Epithelial cell of proximal tubule (primary cell): ENCODE measurements at places on chromosomes 4 and X.

- no peak for DNase-seq
Measured at GRCh38 chr4:114027596-114027995, 48.1 kb upstream of the ARSJ start.

DNA sequence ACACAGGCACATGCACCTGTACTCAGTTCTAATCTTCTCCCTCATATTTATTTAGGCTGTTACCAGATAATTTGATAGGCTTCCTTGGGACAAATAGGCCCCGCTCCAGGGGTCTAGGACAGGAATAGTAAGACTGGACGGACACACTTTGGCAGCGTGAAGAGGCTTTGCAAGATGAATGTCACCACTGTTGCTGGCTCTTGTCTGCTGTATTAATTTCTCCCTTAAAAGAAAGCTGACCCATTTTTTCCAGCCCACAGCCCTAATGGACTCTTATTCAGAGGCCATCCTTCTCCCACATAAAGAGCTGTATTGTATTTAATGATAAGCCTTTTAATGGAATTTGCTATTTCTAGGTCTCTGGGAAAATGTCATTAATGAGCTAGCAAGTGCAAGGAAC is 18.0 kb downstream of the FAM184B start:
- no peak for DNase-seq

DNA sequence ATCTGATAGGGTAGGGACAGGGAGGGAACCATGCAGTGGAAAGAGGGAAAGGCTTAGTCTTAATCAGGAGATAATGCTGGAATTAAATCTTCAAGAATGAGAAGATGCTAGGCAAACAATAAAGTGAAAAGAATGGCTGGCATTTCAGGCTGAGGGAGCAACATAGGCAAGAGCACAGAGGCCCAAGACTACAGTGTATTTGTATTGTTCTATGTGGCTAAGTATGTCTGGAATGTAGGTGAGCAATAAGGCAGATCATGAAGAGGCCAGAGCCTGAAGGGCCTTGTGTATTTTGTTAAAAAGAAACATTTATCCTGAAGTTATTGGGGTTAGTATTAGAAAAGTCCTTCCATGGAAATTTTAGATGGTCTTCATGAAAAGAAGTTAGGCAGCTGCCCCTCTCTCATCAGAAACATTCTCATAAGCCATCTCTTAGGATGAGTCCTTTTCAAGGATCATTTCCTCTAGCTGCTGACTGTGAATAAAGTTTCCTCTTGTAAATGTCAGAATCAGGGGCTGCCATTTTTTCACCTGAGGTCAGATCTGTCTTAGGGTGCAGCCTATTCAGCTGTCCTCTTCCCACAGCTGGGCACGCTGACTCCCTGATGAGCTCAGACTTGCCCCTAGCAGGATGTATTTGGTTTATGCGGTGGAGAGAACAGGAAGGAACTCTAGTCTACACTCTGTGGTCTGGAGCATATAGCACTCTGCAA is 46.3 kb downstream of the ATP10D start:
- DNase-seq: peak; percentile 79

- no peak for DNase-seq
Measured at GRCh38 chr4:186946682-186947294, 223.1 kb upstream of the FAT1 start.

DNA sequence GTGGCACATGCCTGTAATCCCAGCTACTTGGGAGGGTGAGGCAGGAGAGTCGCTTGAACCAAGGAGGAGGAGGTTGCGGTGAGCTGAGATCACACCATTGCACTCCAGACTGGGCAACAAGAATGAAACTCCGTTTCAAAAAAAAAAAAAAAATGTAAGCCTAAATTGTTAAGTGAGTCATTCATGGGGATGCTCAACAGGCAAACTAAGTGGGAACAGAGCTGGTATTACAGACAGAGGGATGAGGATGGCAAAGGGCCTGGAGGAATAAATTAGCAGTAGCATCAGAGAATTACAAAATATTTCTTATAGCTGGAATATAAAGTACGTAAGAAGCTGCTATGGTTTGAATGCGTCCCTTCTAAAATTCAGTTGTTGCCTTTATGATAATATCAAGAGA is 43.4 kb upstream of the OGT start:
- no peak for DNase-seq

GRCh38 chr4:168654104-168654847 is 157.4 kb downstream of the PALLD start:
- DNase-seq: no peak

DNA sequence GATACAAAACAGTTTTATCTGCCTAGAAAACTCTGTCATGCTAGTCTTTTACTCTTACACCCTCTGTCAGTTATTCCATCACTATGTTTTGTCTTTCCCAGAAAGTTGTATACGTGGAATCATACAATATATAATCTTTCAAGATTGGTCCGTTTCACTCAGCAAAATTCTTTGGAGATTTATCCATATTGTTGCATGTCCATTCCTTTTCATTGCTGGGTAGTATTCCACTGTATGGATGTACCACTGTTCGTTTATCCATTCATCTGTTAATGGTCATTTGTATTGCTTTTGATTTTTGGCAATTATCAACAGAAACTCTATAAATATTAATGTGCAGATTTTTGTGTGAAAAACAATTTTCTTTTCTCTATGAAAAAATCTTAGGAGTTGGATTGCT is 63.1 kb downstream of the GLUD2 start:
- no peak for DNase-seq

DNA sequence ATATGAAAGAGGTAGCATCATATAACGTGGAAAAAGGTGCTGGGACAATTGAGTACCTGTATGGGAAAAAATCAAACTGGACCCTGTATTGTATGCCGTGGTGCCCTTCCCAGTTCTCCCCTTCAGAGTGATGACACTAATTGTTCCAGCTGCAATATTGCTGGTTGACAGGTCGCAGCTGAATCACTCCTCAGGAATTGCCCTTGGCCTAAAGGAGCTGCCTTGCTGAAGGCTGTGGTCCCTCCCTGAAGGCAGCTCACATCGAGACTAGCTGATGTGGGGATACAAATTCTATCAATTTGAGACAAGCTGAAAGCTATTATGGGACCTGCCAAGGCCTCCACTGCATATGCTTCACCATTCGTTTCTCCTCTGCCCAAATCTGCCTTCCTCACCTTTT is 39.3 kb upstream of the CXCL8 start:
- DNase-seq: no peak

GRCh38 chr4:48748949-48749596 is 31.0 kb downstream of the FRYL start:
- no peak for DNase-seq

GRCh38 chr4:42399393-42399792 is 2.1 kb downstream of the SHISA3 start:
- DNase-seq: no peak

- DNase-seq: no peak
Measured at GRCh38 chr4:82555276-82555675, 6.5 kb downstream of the TMEM150C start.

DNA sequence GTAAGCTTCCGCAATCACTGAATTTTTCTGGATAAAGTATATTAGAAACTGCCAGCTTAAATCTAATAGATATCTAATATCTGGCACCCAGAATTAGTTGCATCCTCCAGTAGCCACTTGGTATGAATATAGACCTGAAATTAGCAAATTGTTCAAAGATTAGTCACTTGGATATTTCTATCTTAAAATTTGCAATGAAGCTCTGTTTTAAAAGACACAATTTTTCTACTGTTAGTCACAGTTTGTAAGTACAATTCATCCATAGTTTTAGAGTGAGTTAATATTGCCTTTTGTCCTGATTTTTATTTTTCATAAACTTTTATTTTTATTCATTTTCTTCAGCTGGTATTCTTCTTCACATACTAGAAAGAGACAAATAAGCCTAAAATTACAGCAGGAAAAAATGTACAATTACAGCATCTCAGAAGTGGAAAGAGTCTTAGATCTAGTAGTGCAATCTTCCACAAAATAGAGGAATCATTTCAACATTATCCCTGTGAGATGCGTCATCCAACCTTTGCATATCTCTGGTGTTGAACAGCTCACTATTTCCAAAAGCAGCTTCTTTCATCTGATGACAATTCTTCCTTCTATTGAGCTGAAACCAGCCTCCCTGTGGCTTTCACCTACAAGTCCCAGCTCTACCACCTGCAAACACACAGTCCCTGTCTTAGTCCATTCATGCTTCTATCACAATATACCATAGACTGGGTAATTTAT is 190.0 kb upstream of the AR start:
- DNase-seq: no peak

GRCh38 chrX:30302956-30303355 is 6.2 kb downstream of the NR0B1 start:
- no peak for DNase-seq

DNA sequence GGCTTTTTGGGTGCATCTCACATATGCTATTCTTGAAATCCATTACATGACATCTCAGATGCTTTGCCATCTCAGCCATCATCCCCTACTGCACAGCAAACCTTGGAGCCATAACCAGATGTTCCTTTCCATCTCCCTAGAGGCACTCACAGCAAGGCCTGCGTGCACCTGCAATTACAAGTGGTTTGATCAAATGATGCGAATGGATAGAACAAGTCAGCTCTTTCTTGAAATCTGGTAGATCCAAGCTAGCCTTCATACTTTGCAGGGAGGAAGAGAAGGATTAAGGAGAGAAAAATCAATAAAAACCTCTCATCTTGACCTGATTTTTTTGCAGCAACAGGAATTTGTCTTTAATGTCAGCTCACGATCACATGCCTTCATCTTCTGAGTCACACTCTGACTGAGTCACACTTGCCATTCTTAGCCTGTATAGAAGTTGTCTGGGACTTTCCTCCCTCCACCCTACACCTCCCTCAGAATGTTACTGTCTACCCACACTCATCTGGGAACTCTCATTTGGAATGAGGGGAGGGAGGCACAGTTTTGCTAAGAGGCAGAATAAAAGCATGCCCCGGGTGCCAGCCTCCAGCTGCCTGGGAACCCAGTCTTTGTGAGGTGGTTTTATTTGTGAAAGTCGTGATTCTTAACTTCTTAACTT is 11.9 kb upstream of the TRIML1 start:
- DNase-seq: peak; percentile 86

GRCh38 chr4:72112514-72113156 is 80.8 kb downstream of the NPFFR2 start:
- peak; percentile 94 for DNase-seq

GRCh38 chr4:105014234-105014633 is 132.4 kb upstream of the TET2 start:
- no peak for DNase-seq

- DNase-seq: no peak
Measured at GRCh38 chr4:147864607-147865006, 132.7 kb downstream of the ARHGAP10 start.

GRCh38 chr4:17511051-17511450 is 839 bp downstream of the QDPR start:
- no peak for DNase-seq

- DNase-seq: peak; percentile 71
Measured at GRCh38 chrX:134551376-134552048, 91.5 kb downstream of the HPRT1 start.

GRCh38 chrX:44203791-44204190 is 139.7 kb downstream of the EFHC2 start:
- no peak for DNase-seq

DNA sequence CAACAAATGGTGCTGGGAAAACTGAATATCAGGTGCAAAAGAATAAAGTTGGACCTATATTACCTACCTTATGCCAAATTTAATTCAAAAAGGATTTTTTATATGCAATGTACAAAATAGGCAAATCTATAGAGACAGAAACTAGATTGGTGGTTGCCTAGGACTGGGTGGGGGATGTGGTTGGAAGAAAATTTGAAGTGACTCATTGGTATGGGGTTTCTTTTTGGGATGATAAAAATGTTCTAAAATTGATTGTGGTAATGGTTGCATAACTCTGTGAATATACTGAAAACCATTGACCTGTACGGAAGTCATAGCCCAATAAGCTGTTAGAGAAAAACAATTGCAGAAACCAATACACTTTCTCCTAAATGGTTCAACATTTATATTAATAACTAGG is 72.1 kb downstream of the COL4A5 start:
- no peak for DNase-seq

DNA sequence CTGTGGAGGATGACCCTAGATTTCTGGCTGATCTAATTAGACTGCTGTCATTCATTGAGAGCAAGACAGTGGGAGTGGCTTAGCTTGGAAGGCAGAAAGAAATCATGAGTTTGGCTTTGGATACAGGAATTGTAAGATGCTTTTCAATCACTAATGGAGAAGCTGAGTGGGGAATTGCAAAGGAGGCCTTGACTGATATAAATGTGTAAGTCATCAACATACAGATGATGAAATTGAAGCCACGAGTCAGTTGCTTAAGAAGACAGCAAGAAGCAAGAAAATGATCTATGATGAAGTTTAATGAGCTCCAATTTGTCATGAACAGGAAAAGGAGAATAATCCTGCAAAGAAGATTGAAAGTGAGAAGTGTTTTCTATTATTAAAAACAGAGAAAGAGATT is 136.7 kb upstream of the C1QTNF7 start:
- DNase-seq: no peak

DNA sequence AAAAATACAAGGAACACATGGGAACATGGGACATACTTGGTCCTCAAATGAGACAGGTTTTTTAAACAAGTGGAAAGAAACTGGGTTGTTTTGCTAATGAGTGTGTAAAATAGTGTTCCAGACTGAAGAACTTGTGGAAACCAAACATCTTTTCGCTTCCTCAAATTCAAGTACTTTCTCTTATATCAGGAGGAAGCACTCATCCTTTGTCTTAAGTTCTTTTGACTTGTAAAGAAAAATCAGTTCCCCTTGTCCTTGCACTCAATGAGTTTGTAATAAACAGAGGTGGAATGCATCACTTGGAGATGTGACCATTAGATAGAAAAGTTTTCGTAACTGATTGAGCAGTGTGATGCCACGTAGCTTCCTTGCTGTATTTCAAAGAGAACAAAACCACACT is 101.1 kb downstream of the PHOX2B start:
- no peak for DNase-seq

- no peak for DNase-seq
Measured at GRCh38 chrX:110588164-110588563, 207.5 kb downstream of the CHRDL1 start.

DNA sequence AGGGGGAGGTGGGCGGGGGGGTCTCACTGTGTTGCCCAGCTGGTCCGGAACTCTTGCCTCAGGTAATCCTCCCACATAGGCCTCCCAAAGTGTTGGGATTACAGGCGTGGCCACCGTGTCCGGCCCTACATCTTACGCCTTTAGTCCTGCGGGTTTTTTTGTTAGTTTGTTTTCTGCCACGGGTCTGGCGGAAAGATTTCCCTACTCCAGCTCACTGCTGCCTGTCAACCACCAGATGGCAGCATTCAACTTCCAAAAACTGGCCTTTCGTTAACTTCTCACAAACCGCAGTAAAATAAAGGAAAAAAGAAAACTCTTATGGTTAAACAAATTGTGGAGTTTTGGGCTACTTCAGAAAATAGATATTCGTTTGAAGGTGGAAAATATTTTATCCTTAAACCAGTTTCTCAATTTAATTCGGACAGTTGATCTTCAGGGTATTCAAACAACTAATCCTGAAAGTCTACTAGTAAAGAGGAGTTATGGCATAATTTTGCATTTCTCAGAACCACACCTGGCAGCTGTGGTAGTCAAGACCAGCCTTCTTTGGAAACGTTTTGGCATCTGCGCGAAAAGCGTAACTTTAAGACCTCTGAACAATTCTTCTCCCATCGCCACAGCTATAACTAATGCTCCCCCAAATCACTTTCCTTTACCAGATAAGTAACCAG is 41.1 kb downstream of the LUZP4 start:
- no peak for DNase-seq

- no peak for DNase-seq
Measured at GRCh38 chr4:84857296-84857695, 109.2 kb downstream of the WDFY3 start.
